Fibroblast of upper back skin (primary cell): ENCODE measurements at places on chromosomes 4 and X.

GRCh38 chr4:81676537-81676936 is 204.8 kb upstream of the RASGEF1B start:
- DNase-seq = no peak

- DNase-seq = no peak
Measured at GRCh38 chr4:150080875-150081274, 2.6 kb downstream of the DCLK2 start.

DNA sequence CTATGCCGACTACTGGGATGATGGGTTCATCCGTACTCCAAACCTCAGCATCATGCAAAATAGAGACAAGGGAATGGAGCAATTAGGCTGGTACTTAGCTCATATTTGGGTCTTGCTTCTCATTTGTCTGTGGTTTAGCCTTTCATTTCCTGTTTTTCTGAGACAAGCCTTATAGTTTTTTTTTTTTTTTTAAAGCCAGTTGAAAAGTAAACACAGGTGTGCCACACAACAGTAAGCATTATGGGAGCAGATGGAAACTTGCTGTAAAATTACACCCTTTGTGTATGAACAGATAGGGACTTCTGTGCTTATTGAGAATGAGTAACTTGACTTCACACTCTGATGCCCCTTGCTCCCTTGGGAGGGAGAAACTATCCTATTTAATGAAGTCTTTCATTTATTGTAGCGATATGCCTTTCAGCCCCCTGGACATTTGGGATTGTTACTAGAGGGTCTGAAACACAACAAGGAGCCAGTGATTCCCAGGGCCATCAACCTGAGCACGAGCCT is 13.7 kb downstream of the RASSF6 start:
- no peak for DNase-seq

DNA sequence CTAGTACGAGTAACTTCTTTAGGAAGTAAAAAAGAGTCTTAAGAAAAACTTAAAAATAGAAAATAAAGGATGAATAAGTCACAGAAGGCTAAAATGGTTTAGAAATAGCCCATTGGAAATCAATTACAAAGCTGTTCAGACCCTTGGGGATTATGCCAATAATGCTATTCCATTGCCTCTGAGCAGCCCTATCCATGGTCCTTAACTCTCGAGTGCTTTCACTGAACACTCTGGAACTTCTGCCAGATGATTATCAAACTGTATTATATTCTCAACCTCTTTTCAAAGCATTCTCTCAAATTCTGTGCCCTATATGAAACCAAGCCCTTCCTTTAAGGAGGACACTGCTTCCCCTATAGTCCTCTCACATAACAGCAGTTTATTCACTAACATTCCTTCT is 17.0 kb downstream of the SLC9B1 start:
- peak; percentile 45 for DNase-seq

DNA sequence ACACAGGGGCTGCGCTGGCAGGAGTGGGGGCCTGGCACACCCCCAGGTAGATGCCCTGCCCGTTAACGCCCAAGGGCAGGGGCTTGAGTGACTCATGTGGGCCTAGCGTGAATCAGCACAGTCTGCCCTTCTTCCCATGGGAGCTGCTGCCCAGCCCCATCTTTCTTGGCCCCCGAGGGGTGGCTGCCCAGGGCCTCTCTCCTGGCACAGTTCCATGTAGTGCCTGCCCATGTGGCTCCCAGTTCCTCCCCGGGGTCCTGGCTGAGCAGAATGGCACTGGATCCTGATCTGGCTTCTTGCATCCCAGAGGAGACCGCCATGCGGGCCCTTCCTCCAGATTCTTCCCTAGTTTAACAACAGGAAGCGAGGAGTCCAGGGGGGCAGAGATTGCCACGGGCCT is 2.1 kb upstream of the AVPR2 start:
- no peak for DNase-seq
